ENCODE measurements at places on chromosomes 5 and 9.

DNA sequence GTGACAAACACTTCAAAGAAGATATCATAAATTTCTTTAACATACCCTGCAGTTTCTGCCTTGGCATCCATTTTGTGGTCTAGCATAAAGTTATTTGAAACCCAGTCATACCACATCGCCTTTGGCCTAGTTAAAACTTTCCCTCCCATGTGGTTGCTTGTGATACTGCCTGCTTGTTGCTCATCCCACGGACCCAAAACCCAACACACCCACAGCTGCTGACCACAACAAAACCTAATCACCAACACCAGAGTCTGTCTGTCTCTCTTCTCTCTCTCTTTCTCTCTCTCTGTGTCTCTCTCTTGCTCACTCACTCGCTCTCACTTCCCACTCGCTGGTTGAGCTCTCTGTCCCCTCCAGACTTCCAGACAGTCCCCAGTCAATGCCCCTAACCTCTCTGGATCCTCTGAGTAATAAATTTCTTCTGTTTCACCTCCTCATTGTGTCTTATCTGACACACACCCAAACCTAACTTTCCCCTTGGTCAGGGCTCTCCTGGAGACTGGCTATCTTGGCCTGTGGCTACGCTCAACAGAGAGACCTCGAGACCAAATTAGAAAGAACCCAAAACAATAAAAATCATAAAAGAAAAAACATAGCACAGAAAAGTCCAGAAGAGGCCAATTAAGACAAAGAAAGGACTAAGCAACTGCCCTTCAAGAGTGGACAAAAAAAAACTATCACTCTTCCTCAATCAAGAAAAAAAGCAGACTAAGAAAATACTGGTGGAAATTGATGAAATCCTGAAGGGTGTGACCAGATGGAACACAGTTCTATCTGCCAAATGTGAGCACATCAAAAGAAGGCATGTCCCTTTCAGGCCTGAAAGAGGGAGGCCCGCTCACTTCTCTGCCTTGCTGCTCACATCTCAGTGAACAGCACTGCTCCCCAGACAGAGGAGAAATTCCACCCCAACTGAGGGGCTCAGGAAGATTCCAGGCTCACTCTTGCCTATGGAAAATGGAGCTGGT is 41.5 kb downstream of the TTLL11 start:
- DNase-seq: peak; percentile 53
- peaks cover 14% of the 10 kb centered on the region for H3K36me3 ChIP-seq
- peaks cover 34% of the 10 kb centered on the region for H3K4me1 ChIP-seq
- H3K4me3 ChIP-seq: no peak overlapping the region
- H3K27me3 ChIP-seq: no peaks in the 10 kb centered on the region
- peak overlapping the region; percentile 84 for H3K27ac ChIP-seq

- DNase-seq: no peak
- H3K27me3 ChIP-seq: peaks cover 14% of the 10 kb centered on the region
- H3K4me1 ChIP-seq: peaks cover 17% of the 10 kb centered on the region
- H3K27ac ChIP-seq: peak overlapping the region; percentile 81
Observed at GRCh38 chr9:105064248-105065097, 136.5 kb upstream of the ABCA1 start.

DNA sequence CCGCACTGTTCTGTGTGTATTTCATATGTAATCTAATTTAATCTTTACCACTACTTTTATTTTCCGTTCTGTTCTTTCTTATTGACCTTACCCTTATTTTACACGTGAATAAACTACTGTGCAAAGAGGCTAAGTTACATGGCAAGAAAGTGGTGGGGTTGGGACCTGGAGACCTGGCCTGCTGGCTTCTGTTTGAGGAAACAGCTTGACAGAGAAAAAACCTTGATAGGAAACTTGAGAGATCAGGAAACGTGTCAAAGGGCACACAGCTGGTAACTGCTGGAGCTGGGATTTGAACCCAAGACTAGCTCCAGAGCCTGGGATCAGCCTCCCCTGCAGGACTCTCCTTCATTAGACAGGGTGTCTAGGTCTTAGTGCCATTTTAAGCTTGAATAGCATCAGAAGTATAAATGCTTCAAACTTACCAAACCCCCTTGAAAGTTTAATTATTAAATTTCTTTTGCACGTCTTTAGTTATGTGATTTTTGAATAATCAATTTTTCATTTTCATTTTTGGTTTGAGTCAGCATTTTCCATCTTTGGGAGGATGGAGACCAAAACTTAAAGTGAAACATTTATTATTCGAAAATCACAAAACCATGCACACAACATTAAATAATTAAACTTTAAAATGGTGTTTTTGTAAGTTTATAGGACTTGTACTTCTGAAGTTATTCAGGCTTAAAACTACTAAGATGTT is 129.5 kb downstream of the RGS3 start:
- peaks cover 35% of the 10 kb centered on the region for H3K4me1 ChIP-seq
- H3K27ac ChIP-seq: peak overlapping the region; percentile 73
- H3K27me3 ChIP-seq: no peaks in the 10 kb centered on the region
- H3K4me3 ChIP-seq: no peak overlapping the region

DNA sequence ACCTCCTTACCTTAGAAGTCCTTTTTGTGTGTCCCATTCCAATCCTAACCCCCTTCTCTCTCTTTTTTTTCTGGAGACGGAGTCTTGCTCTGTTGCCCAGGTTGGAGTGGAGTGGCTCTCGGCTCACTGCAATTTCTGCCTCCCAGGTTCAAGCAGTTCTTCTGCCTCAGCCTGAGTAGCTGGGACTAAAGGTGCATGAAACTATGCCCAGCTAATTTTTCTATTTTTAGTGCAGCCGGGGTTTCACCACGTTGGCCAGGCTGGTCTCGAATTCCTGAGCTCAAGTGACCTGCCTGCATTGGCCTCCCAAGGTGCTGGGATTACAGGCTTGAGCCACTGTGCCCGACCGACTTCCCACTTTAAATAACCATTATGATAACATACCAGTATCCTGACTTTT is 17.5 kb downstream of the TMEM38B start:
- no peak for DNase-seq
- H3K27ac ChIP-seq: no peak overlapping the region
- H3K4me3 ChIP-seq: no peak overlapping the region
- H3K36me3 ChIP-seq: peaks cover 24% of the 10 kb centered on the region
- no peaks in the 10 kb centered on the region for H3K27me3 ChIP-seq

GRCh38 chr9:89442981-89443814 is 54.7 kb downstream of the SEMA4D start:
- no peak for DNase-seq
- peak overlapping the region; percentile 42 for H3K4me3 ChIP-seq
- peaks cover 93% of the 10 kb centered on the region for H3K4me1 ChIP-seq

DNA sequence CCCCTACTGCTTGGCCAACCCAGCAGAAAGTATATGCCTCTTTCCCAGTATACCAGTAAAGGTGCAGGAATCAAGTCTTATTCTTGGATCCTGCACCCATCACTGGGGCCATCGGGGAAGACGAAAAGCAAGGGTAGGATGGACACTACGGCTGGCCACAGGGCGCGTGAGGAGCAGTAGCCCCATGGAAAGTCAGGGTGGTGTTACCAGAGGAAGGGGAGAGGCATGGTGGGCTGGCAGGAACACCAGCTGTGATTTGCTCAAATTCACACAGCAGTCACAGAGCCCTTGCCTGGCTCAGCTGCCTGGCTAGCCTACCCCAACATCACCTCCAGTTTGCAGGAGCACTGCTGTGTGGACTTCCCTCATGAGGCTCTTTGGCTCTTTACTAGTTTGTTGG is 34.5 kb upstream of the SAP30L start:
- no peak overlapping the region for H3K4me3 ChIP-seq
- no peaks in the 10 kb centered on the region for H3K27me3 ChIP-seq
- peaks cover 63% of the 10 kb centered on the region for H3K36me3 ChIP-seq
- DNase-seq: no peak
- H3K4me1 ChIP-seq: no peaks in the 10 kb centered on the region
- H3K27ac ChIP-seq: no peak overlapping the region

Data from activated T-cell treated with anti-CD3 and anti-CD28 coated beads, Interleukin-2, amount 50 U/mL, for 24 hours (primary cell).